ENCODE measurements at places on chromosomes 5 and 9.

DNA sequence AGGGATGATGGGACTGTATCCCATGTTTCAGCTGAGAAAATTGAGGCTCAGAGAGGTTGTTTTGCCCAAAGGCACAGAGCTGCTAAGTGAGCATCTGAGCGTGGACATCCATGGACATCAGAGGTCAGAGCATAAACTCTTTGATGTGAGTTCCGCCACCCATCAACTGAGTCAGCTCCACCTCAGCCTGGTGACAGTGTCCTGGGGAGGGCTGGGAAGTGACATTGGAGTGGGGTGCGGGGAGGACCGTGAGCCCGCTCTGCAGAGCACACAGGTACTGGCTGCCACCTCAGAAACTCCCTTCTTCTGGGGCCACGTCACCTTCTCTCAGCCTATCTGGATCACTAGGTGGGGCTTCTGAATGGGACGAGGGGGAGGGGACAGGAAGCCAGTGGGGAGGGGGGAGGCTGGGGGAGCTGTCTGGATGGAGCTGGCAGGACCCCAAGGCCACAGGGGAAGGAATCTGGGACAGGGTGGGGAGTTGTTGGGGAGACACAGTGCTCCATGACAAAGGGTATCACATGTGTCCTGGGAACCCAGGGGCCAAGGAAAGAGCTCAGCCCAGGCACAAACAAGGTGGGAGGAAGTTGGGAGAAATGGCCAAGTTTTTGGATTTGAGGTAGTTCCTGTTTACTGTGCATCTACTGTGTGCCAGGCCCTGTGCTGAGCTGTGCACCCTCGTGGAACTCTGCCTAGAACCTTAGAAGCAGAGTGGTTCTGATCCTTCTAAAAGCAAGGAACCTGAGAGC, 2.5 kb downstream of the LAMC3 start:
- no peak for DNase-seq

- DNase-seq = no peak
Measured at GRCh38 chr5:136676685-136677084, 311.3 kb upstream of the TRPC7 start.

- DNase-seq = no peak
Measured at GRCh38 chr5:73617510-73618279, 8.3 kb upstream of the ARHGEF28 start.

GRCh38 chr9:89514956-89515355, 17.0 kb upstream of the SEMA4D start:
- DNase-seq = no peak

DNA sequence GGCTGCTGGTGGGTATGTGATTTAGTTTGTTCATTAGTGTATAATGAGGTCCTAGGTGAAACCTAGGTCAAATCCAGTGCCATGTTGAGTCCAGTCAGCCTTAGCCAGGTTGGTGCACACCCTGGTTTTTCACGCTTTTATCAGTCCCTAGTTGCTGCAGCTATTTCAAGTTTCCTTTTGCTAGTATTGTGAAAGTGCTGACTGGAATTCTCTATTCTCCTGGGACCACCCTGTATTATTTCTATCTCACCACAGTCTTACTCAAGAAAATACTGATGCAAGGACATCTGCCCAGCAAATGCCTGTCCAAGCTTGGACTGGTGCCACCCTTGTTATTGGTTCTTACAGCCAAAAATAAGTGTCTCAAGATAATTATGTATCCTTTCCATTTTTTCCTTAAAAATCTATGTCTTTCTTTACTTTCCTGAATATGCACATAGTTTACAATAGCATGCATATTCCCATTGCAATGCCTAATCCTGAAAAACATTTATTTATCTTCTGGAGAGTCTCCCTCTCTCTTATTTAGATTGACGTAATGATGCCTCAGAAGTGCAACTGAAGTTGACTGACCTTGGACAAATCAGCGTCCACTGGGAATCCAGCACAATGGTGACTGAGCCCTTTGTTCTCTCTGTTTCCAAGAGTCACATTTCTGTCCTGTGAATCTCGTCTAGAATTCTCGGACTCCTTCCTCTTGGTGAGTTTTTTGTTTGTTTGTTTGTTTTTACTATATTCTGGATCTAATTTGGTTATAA, 1075.0 kb downstream of the CDH9 start:
- no peak for DNase-seq

DNA sequence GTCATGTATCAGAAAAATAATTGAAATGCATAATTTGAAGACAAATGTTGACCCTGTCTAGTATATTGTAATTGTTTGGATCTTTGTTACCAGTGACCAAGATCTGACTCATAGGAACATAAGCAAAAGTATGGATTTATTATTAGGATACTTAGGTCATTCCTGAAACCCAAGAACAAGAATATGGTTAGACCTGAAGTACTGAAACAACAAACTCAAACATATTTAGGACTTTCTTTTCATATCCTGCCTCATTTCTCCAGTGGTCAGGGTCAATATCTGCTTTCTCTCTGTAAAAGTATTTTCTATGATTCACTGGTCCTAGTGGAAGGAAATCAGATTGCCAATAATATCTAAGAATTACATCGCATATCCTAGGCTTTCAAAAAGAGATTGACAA, 1937.1 kb upstream of the WWC1 start:
- DNase-seq = no peak

Measured in activated naive CD4-positive, alpha-beta T cell treated with anti-CD3 and anti-CD28 coated beads, Interleukin-2, amount 50 U/mL, for 72 hours (primary cell).